ENCODE measurements at places on chromosomes 11 and 22.

- no peak for DNase-seq
These were observed 28.2 kb downstream of the ZNF70 start for GRCh38 chr22:23722724-23723123.

GRCh38 chr11:79083352-79083751 is 357.5 kb downstream of the TENM4 start:
- DNase-seq: no peak

DNA sequence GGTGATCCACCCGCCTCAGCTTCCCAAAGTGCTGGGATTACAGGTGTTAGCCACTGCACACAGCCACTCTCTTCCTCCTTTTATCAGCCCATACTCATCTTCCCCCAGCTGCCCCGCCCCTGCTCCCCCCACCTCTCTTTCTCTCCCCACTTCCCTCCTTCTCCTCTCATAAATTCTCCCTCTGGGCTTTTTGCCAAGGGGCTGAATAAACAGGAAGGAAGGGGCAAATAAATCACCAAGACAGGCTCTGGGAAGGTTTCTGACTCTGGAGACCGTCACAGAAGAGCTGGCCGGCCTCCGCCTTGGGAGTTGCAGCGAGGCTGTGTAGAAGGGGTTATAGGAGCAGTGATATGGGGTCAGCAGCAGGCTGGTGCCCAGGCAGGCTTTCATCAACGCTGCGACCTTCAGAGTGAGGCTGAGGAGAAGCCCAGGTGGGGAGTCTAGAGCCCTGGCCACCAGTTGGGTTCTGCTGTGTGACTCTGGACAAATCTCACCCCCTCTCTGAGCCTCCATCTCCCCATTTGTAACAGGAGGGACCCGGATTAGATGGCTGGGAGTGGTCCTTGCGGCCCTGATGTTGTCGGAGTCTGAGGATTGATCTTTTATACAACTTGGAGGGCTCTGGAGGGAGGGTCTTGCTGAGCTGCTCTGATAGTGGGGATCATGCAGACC is 62.6 kb upstream of the RASD2 start:
- no peak for DNase-seq

GRCh38 chr11:115333949-115334348 is 170.3 kb downstream of the CADM1 start:
- no peak for DNase-seq

DNA sequence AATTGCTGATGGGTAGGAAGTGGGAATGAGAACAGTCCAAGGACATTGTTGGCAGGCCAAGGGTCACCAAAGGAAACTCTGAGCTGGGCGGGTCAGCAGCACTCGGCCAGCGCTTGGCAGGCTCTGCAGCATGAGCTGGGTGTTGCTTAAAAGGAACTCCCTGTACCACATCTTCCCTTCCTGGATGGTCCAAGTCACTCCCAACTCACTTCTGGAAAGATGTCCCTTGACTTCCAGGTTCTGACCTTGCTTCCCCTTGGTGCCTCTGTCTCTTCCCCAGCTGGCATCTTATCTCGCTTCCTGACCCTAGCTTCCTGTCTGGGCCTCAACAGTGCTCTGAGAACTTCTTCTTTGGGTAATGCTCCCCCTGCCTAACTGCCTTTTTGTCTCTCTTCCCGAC is 24.8 kb upstream of the SWAP70 start:
- DNase-seq: no peak

DNA sequence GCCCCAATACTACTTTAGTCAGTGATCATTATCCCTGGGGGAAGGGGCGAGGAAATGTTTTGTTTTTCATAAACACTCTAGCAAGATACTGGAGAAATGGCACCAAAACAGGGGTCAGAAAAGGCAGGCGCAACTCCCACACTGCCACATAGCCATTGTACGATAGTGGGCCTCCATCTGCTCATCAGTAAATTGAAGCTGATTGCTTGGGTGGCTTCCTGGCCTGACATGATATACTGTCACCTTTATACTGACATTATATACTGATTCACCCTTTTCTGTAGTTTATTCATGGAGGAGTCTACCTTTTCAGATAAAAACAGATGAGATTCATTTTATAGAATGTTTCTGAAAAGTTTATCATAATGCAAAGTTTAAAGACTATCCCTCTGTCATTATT is 51.6 kb upstream of the CCDC34 start:
- no peak for DNase-seq

GRCh38 chr11:107708792-107709191 is 3.1 kb downstream of the SLN start:
- DNase-seq: no peak

- no peak for DNase-seq
These were observed 27.0 kb downstream of the GDPD5 start for GRCh38 chr11:75498556-75499255.

GRCh38 chr11:42171046-42171445 is 711.6 kb upstream of the LRRC4C start:
- DNase-seq: no peak

DNA sequence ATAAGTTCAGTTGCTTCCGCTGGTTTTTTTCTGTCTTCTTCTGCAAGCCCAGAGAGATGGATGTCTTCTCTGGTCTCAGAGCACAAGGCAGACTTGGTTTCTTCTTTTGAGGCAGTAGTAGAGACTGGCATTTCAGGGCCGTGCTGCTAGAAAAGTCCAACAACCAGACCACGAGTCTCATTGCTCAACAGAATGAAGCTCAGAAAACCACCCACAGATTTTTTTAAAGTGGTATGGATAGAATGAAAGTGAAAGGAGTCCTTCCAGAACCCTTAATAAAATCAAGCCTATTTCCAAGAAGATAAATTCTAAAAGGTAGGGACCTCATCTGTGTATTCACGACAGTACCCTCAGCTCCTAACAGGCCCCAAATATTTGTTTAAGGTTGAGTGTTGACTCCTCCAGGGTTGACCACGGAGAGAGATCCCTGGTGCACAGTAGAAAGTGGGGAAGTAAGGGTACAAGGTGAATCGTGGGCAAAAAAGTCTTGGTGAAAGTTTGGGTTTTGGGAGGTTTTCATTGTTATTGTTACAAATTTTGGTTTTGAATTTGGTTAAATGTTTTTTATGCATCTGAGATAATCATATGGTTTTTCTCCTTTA is 43.6 kb upstream of the DDX6 start:
- no peak for DNase-seq

- DNase-seq: no peak
These were observed 55.7 kb downstream of the ATM start for GRCh38 chr11:108278546-108278945.

DNA sequence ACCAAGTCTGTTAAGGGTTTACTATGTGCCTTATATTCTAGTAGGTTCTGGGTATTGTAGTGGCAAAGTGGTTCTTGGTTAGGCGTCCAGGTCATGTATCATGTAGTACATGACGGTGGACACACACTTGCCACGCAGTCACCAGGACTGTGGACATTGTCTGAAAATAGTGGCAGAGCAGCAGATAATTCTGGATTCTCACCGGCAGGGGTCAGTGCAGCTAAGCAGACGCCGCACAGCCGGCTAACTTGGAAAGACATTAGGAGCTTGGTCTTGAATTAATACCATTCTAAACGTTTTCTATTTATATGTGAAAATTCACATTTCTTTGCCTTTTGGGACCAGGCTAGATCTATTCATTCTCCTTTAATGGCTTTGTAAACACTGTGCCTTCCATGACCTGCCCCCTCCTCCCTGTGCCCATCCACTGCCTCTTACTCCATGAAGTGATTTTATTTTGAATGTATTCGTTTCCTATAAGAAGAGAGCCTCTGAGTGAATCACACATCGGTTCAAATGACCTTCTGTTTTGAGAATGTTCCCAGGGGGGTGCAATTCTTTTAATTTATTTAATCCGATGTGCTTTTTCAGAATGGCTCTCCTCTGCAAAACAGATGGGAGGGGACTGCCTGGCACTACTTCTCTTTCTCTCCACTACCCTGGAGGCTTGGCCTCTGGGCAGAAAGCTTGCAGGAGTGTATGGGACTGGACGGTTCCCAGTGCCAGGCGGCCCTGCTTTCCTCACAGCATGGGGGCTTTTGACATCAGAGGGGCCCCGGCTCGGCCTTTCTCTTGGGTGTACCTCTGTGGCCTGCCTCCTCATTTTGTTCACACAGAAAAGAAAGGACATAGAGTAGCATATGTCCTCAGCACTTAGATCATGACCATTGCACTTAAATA is 378.0 kb downstream of the NTM start:
- peak; percentile 4 for DNase-seq

- DNase-seq: no peak
These were observed 1.8 kb downstream of the ARRB1 start for GRCh38 chr11:75349521-75350116.

DNA sequence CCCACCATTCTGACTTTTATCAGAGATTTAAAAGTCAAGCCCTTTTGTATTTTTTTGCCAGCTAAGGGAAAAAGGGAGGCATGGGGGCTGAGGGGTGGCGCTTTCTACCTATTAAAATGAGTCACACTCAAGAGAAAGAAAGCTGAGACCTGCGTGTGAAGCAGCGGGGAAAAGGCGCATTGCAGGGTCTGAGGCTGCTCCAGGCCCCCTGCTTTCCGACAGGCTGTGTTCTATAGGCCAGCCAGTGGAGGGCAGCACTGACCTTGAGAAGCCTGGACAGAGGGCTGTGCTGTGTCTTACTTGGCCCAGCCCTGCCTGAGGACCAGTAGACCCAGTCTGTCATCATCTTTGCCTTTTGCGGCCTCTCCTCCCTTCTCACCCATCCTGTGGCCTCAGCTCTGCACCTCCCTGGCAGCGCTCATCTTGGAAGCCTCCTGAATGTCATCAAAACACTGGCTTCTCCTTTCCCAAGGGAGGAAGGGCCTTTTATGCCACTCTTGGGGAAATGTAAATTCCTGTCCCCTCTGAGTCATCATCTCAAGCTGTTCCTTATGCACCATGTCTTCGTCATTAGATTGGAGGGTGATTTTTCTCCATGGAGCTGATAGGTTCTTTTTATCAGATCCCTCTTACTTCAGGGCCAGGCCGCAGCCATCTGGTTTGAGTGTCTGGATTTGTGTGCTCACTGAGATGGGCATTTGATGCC is 12.6 kb upstream of the MAPK8IP1 start:
- DNase-seq: peak; percentile 8

- no peak for DNase-seq
These were observed 83.4 kb downstream of the CEP164 start for GRCh38 chr11:117410861-117411710.

DNA sequence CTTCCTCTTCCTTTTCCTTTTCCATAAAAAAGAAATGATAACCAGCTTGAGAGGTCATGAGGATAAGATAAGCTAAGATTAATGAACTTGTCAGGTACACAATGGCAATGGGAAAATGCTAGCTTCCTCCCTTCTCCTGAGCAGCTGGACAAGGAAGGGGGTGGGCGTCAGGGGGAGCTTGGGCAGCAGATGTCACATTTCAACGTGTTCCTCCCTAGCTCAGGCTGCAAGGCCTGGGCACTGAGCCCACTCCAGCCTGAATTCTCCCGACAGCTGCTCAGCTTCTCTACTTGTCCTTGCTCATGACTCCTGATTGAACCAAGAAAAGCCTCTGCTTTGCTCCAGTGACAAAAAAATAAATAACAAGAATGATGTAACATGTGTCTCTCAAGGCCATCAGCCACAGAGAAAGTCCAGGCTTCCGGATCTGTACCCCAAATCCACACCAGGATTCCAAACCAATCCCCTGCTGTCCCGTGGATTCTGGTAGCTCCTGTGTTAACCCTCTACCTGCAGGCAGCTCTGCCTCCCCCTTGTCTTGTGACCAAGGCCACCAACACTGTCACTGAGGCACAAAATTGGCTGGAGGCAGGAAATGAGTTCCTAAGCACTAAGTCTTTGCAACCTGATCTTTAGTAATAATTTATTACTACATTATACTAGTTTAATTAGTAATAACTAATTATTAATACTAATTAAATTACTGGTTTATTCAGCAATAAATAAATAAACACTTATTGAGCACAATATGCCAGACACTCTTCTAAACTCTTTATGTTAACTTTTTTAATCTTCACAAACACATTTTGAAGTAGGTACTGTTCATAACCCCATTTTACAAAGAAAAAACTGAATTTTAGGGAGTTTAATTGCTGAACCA is 146.5 kb downstream of the CCDC34 start:
- no peak for DNase-seq

- no peak for DNase-seq
These were observed 626 bp downstream of the TRIM22 start for GRCh38 chr11:5690216-5690615.

- DNase-seq: no peak
These were observed at the start of gene CCDC89 for GRCh38 chr11:85685820-85686459. CCDC89 (minus strand) TSS chr11:85686195; CDS start chr11:85686130, 65 bp downstream.
